Left renal cortex interstitium (tissue), 4 donors: ENCODE measurements at places on chromosomes 7 and 10.

GRCh38 chr7:105623906-105624305 is 42.6 kb upstream of the EFCAB10 start:
- DNase-seq, result no peak

DNA sequence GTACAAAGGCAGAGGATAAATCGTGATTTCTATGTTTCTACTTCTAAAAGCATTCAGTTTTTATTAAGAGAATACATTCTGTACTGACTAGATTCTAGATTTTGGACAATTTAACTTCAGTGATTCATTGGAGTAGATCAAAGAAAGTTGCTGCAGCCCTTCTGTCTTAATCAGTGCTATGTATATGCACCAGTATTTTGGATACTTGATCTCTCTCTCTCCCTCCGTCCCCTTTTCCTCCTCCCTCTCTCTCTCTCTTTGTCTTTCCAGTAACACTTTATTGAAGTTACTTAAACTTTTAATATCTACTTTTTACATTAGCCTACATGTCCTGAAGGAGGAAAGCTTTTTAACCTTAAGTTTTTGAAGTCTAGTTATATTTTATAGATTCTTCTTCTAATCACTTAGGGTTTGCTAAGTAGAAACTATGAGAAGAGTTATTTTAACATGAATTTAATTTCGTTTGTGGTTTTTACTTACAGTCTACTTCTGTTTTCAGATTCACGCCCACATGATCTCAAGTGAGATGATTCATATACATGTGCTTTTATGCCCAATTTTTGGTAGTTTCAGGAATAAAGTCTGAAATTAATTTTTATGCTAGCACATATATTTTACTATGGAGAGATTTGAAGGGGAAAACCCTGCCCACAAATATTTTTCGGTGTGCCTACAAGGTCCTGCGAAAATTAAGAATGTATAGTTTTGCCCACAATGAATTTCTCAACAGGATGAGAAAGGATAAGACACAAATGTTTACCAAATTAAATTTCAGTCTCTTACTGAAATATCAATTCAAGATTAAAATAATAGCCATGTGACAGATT is 9.1 kb downstream of the MDFIC start:
- no peak for DNase-seq

DNA sequence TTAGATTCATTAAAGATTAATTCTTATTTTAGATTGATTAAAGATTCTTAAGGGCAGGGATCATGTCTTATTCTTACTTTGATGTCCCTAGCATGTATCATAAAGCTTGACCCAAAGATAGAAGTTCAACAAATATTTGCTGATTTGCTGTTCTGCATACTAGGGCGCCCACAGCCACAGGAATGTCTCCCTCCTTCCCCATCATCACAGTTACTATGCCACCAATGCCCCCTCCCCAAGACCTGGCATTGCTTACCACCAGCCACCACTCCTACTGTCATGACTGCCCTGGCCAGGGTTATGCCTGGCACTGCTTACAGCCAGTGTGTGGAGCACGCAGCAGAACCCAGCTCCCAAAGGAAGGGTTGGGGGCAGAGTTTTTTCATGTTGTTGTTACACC is 86.7 kb upstream of the AGK start:
- DNase-seq, result no peak

DNA sequence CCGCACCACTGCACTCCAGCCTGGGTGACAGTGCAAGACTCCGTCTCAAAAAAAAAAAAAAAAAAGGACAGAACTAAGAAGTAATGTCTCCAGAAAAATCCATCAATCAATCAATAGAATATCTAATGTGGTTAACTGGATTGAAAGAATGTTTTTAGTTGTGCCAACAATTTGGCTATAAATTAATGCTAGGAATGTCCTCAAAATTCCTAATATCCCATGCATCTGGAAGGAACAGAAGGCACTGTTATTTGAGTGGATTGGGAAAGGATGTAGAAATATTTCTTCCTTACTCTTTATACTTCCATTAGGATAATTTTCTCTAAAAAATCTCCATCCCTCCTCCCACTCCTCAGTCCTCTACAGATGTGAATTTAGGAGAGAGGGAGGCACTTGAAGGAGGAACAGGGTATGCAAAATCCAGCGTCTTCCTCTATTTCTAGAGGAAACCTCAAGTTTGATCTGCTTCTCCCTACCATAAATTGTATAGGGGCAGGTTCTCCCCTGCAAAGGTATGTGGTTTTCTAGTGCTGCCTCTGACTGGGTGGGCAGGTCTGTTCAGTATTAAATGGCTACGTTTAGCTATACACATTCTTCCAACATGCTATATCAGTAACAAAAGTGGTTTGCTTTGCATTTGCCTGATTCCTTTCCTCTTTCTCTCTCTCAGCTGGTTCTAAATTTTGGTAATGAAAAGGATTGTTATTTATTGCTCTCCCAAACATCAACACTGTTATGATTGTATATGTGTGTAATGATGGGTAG is 54.1 kb downstream of the RNLS start:
- no peak for DNase-seq

GRCh38 chr10:71404503-71405295 is 8.0 kb downstream of the CDH23 start:
- DNase-seq, result no peak

DNA sequence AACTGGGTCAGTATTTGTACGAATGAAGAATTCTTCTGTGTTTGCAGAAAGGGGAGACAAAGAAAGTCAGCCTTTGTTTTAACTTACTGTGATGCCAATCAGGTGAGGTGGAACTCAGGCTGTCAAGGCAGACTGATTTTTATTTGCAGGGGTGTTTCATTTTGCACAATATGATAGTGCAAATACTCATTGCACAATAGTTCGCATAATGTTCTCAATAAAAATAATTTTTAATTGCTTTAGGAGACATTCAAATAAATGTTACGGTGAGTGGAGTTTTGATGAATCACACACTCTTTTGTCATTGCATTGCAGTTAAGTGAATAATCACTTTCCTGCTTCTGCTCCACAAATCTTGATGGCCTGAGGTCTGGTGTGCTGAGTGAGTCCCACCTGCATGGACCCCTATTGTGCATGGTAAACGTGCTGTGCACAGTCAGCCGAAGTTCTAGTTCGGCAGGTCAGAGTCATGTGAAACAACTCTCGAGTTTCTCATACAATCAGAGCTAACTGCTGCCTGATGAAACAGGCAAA is 141.3 kb upstream of the FZD8 start:
- no peak for DNase-seq

GRCh38 chr10:86521678-86522509 is at the start of gene WAPL:
Gene WAPL, minus strand, starts transcription at chr10:86521792. Its CDS starts 3,723 bp downstream, at chr10:86518069.
- peak; percentile 81 for DNase-seq

DNA sequence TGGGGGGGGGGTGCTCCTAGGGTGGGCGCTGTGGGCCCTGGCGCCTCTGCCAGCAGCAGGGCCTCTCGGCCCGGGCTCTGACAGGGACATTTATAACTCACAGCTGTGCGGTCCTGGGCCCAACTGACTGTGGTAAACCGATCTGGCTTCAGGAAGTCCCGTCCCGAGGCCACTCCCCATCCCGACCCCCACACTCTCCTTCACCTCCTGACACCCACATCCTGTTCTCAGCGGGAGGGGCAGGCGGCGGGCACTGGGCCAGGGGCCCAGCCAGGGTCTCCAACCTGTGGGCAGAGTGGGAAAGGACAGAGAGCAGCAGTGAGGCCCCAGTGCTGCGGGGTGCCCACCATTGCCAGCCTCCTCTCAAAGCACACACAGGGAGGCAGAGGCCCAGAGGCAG is 69.1 kb downstream of the ZMIZ1 start:
- no peak for DNase-seq

DNA sequence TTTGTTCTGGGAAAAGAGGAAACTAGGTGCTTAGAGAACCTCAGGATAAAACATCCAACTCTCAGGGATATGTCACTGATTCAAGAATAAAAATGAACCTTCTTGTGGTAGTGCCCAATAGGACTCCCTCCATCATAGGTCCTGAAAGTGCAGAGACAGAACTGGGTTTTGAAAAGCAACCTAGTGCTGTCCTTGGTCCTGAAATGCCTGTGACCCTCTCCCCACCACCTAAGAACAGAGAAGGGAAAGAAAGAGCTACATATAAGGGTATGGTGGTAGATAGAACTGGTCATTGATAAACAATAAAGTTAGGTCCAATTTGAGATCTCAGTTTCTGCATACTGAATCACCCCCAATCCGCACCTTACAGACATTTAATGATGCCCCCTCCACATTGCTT is 953.3 kb downstream of the XPNPEP1 start:
- DNase-seq, result peak; percentile 65

GRCh38 chr7:111077001-111077400 is 13.9 kb upstream of the LRRN3 start:
- DNase-seq, result no peak

- no peak for DNase-seq
Observed at GRCh38 chr7:132049462-132050304, 493.3 kb upstream of the PODXL start.

DNA sequence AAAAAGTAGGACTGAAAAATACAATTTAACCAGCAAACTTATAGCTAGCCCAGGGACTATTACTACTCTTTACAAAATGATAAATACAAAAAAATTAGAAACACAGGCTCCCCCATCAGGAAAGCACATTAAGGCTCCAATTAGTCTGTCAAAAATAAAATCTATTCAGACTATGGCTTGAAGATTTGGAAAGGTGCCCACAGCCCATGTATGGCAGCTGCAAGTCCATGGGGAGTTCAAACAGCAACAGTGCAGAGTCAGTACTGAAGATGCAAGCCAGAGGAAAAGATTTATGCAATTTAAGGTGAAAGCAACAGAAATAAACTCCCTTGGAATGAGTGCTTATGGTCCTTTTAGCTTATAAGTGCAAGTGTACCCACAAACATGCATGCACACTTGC is 29.7 kb downstream of the IMMP2L start:
- no peak for DNase-seq

GRCh38 chr7:45238806-45239205 is 81.2 kb downstream of the RAMP3 start:
- DNase-seq, result no peak

- no peak for DNase-seq
Observed at GRCh38 chr10:91907033-91907594, 2.2 kb downstream of the FGFBP3 start.

- no peak for DNase-seq
Observed at GRCh38 chr10:97518301-97519043, 19.7 kb downstream of the UBTD1 start.

GRCh38 chr7:113131367-113131766 is 13.0 kb upstream of the SMIM30 start:
- no peak for DNase-seq

DNA sequence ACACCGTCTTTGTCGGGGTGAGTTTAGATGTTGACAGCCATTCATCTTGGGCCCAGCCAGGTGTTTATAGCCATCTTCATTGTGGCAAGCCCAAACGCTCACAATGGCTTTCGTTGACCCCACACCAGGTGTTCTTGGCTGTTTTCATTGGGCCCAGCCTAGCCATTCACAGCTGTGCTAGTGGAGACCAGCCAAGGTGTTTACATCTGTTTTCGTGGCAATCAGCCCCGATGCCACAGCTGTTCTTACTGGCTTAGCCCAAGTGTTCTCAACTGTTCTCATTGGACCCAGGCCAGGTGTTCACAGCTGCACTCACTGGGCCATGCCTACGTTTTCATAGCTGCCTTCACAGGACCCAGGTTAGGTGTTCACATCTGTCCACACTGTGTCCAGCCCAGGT is 7.7 kb downstream of the FRG2B start:
- no peak for DNase-seq

DNA sequence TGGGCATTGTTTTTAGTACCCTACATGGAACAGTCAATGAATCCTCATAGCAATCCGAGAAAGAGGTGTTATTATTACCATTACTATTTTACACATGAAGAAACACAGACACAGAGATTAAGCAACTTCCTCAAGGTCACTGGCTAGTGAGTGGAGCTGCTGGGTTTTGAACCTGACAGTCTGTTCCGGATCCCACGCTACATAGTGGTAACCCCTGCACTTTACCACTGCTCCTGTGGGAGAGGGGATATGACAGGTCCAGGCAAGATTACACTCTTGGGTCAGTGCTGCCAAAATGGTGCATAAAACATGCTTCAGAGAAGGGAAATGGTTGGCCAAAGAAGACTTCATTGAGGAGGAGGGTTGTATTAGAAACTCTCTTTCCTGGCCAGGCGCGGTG is 185.7 kb downstream of the XPNPEP1 start:
- DNase-seq, result no peak

DNA sequence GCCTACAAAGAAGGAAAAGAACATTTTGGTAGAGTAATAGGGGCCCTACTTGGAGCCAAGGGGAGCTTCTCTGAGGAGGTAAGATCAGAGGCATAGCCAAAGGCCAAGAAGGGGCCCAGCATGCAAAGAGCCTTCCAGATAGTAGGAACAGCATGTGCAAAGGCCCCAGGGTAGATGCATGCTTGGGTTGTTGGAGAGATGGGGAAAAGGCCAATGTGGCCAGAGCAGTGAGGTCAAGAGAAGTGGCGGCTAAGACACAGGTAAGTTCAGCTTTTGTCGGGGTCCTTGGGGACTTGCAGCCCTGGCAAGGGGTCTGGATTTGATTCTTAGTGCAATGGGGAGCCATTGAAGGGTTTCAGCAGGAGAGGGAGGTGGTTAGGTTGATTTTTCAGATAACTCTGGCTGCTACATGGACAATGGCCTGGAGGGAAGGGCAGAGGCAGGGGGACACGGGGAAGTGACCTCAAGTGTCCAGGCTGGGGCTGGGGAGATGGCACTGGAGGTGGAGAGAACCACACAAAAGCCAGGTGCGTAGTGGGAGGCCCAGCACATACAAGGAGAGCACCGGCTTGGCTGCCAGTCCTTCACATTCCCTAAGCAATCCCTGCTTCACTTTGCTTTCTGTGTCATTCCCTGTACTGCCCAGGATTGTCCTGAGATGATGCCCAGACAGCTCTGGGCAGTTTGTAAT is 16.5 kb downstream of the GRID1 start:
- no peak for DNase-seq

DNA sequence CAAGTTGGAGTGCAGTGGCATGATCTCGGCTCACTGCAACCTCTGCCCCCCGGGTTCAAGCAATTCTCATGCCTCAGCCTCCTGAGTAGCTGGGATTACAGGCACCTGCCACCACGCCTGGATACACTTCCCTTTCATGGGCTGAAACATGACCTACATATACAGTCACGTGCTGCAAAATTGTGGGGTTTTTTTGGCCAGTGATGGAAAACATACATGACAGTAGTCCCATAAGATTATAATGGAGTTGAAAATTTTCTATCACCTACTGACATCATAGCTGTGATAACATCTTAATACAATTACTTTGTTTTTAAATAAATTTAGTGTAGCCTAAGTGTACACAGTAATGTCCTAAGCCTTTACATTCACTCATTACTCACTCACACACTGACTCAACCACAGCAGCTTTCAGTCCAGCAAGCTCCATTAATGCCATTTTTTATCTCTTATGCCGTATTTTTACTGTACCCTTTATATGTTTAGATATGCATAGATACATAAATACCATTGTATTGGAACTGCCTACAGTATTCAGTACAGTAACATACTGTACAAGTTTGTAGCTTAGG is 79.9 kb upstream of the TMEM196 start:
- no peak for DNase-seq
